ENCODE measurements at places on chromosomes 3 and 15.

GRCh38 chr15:70101459-70102113 lies 3.9 kb upstream of the TLE3 start:
- peak; percentile 89 for DNase-seq

GRCh38 chr15:90178468-90179435 lies 22.4 kb upstream of the SEMA4B start:
- no peak for DNase-seq

- DNase-seq, result no peak
Observed at GRCh38 chr3:170732660-170733245, 137.2 kb downstream of the RPL22L1 start.

DNA sequence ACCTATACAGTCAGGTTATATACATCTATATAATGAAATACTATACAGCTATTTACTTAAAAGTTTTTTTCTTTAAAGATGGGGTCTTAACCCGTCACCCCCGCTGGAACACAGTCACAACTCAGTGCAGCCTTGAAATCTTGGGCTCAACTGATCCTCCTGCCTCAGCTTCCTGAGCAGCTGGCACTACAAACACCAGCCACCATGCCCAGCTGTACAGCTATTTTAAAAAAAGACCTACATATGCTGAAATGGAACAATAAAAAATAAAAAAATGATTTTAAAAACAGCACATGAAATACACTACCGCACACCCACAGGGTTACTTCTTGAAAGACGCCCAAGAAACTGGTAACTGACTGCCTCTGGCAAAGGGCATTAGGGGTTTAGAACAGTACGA lies 3.8 kb downstream of the NCBP2 start:
- no peak for DNase-seq

All from astrocyte of the cerebellum (primary cell).